Heart right ventricle (tissue), 16 donors: ENCODE measurements at places on chromosomes 6 and 20.

DNA sequence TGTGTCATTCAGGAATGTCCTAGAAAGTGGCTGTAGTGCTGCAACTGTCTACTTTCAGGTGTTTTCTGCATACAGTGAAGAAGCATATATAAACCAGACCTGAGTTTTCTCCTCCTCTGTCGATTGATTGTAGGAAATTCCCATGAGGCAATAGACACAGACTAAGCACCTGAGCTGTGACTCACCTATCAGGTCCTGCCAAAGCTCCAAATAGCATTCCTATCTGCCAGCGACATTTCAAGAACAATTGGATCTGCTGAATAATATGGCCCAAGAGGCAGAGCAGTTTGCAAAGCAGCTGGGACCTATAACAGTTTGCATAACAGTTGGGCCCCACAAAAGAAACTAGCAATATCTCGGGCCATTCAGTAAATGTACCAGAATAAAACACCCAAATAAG is 360.4 kb downstream of the HAO1 start:
- no peak overlapping the region for H3K27ac ChIP-seq
- H3K4me1 ChIP-seq, result no peaks in the 10 kb centered on the region
- H3K36me3 ChIP-seq, result no peaks in the 10 kb centered on the region
- H3K4me3 ChIP-seq, result no peak overlapping the region
- no peak for DNase-seq
- H3K27me3 ChIP-seq, result no peaks in the 10 kb centered on the region

- no peak for DNase-seq
- H3K27me3 ChIP-seq, result no peaks in the 10 kb centered on the region
- peak overlapping the region; percentile 3 for H3K27ac ChIP-seq
- no peak overlapping the region for H3K4me3 ChIP-seq
These were observed 116.1 kb upstream of the TRAF3IP2 start for GRCh38 chr6:111721753-111722154.

DNA sequence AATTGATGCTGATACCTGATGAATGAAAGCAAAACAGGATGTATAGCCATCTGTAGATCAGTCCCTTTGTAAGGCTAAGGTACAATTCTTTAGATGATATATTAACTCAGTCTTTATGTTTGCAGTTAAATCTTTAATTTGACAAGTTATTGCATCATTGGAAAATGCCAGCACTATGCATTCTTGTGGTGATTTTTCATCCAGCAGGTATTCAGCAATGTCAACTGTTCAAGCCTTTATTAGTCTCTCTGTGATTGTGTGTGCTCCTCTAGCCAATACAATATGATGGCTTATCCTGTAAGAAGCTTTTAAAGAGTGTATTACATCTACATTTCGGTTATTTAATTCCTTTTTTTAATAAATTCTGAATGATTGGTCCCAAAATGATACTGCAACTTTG is 34.3 kb downstream of the HLA-DMB start:
- no peak for DNase-seq
- no peak overlapping the region for H3K27ac ChIP-seq
- no peaks in the 10 kb centered on the region for H3K36me3 ChIP-seq
- peaks cover 2% of the 10 kb centered on the region for H3K27me3 ChIP-seq
- H3K4me1 ChIP-seq, result no peaks in the 10 kb centered on the region

- DNase-seq, result no peak
- H3K27ac ChIP-seq, result peak overlapping the region; percentile 57
- H3K4me1 ChIP-seq, result peaks cover 10% of the 10 kb centered on the region
These were observed 15.8 kb downstream of the PDE7B start for GRCh38 chr6:135867332-135867731.

GRCh38 chr20:34708621-34709043 is 4.5 kb downstream of the TP53INP2 start:
- H3K4me1 ChIP-seq, result peaks cover 75% of the 10 kb centered on the region
- peak overlapping the region; percentile 74 for H3K4me3 ChIP-seq
- peak overlapping the region; percentile 100 for H3K27ac ChIP-seq
- peak; percentile 61 for DNase-seq
- H3K27me3 ChIP-seq, result no peaks in the 10 kb centered on the region
- peaks cover 36% of the 10 kb centered on the region for H3K36me3 ChIP-seq

DNA sequence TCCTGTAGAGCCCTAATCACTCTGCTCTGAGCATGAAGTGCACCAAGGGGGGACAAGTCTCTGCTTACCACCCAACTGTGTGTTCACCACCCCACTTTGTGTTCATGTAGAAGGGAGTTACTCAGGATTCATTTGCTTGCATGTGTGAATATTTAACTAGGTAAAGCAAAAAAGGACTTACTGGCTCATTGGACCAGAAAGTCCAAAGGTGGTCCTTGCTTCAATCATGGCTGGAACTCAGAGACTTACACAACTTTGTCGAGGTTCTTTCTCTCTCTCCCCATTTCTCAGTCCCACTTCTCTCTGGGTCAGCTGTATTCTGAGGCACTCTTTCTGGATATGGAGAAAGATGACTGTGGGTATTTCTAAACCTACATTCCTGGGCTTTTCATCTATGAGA is 4.0 kb downstream of the TMEM200A start:
- H3K4me3 ChIP-seq, result no peak overlapping the region
- H3K27me3 ChIP-seq, result peaks cover 71% of the 10 kb centered on the region
- H3K27ac ChIP-seq, result no peak overlapping the region
- DNase-seq, result no peak

- H3K4me3 ChIP-seq, result no peak overlapping the region
- no peaks in the 10 kb centered on the region for H3K27me3 ChIP-seq
- DNase-seq, result peak; percentile 88
- H3K36me3 ChIP-seq, result no peaks in the 10 kb centered on the region
These were observed 46.8 kb downstream of the PCNA start for GRCh38 chr20:5072756-5073659.

GRCh38 chr20:24609757-24610156 is 140.3 kb downstream of the SYNDIG1 start:
- H3K27ac ChIP-seq, result no peak overlapping the region
- H3K36me3 ChIP-seq, result no peaks in the 10 kb centered on the region
- no peaks in the 10 kb centered on the region for H3K27me3 ChIP-seq
- H3K4me1 ChIP-seq, result peaks cover 5% of the 10 kb centered on the region
- DNase-seq, result no peak

GRCh38 chr6:22826961-22827360 is 257.6 kb downstream of the HDGFL1 start:
- no peaks in the 10 kb centered on the region for H3K36me3 ChIP-seq
- H3K27me3 ChIP-seq, result no peaks in the 10 kb centered on the region
- H3K27ac ChIP-seq, result peak overlapping the region; percentile 56
- DNase-seq, result no peak
- H3K4me3 ChIP-seq, result no peak overlapping the region

GRCh38 chr20:5569021-5569420 is 181.2 kb upstream of the SHLD1 start:
- H3K27me3 ChIP-seq, result no peaks in the 10 kb centered on the region
- no peak overlapping the region for H3K4me3 ChIP-seq
- no peak overlapping the region for H3K27ac ChIP-seq
- no peaks in the 10 kb centered on the region for H3K4me1 ChIP-seq
- H3K36me3 ChIP-seq, result peaks cover 4% of the 10 kb centered on the region

DNA sequence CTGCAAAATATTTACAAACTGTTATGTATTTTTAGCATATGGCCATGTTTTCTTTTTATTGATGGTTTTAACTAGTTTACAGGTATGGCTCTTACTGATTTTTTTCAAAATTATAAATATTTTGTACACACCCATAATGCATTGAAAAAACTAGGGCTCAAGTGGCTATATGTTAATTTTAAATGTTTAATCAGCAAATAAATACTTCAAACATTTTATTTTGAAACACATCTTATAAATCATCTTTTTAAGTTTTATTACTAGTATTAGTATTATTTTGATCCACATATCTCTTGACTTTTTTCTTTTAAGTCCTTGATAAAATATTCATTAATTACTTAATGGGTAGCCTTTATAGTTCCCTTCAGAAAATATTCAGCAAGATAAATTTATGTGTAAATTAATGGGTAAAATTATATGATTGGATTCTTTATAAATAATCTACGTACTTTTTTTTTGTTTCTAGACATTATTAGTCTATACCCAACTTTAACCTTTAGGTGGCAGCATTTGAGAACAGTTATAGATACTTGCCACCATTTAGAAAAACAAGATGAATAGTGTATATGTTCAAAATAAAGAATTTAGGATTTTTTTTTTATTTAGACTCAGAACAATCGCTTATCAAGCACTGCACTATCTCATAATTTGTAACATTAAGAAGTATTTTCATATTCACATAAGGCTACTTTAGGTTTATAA is 241.9 kb downstream of the ADGRB3 start:
- no peaks in the 10 kb centered on the region for H3K27me3 ChIP-seq
- no peak for DNase-seq
- H3K36me3 ChIP-seq, result no peaks in the 10 kb centered on the region
- no peak overlapping the region for H3K4me3 ChIP-seq

DNA sequence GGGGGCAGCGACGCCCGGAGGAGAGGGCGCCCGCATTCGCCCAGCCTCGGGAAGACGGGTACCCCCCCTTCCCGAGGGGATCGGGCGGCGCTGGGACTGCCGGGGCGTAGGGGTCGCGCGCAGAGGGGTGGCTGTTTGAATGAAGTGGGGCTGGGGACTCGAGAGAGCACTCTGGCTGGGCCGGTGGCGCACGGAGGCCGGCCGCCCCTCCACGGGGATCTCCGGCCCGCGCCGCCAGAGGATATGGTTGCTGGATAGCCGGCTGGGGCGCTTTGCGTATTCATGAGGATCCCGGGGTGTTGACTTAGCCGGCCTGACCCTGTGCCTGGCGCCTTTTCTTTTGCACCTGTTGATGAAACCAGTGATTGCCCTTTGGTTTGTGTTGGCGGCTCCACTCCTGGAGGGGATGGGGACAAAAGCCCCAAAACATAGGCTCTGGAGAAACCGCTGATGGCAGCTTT is 469 bp downstream of the SYNJ2 start:
- peak overlapping the region; percentile 96 for H3K4me3 ChIP-seq
- H3K27me3 ChIP-seq, result no peaks in the 10 kb centered on the region
- H3K27ac ChIP-seq, result peak overlapping the region; percentile 1
- peaks cover 6% of the 10 kb centered on the region for H3K4me1 ChIP-seq
- peak; percentile 44 for DNase-seq

DNA sequence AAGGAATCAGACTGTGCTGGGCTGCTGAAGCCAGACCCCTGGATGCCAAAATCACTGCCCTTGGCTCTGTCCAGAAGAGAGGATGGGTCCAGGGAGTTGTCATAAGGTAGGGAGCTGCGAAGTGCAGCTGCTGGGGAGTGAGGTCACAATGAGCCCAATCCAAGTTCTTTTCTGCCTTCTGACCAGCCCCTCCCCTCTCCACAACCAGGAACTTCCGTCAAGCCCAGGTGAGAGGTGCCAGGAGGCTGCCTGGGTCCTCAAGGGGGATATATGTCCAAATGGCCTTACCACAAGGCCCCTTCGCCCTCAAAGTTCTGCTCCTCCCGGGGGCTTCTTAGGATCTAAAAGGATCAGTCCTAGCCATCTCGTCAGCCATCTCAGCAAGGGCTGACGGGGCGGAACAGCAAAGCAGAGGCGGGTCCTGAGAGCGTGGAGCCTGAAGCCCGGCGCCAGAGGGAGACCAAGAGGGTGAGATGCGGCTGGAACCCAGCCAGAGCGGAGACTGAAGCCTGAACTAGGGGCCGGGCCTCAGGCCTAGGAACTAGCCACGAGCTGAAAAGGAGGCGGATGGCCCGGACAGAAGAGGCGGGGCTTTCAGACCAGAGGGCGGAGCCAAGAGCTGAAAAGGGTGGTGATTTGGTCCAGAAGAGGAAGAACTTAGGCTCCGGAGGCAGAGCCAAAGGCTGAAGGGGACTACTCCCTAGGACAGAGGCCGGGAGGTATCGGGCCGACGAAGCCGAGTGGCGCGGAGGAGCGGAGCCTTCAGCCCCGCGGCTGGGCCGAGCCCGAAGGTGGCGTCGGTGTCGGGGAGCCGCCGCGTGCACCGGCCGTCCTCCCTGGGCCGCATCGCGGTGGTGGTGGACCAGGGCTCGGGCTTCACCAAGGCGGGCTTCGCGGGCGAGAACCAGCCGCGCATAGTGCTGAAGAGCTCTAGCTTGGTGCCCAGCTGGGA is at the start of gene ACTL10:
TSS of gene ACTL10 (plus strand) at position 651 of the 952 bp plus-strand sequence. CDS start 555 bp downstream, outside the sequence.
- no peaks in the 10 kb centered on the region for H3K27me3 ChIP-seq
- DNase-seq, result peak; percentile 98
- peak within 1 kb of the TSS; percentile 82 for H3K27ac ChIP-seq
- peak within 1 kb of the TSS; percentile 72 for H3K4me3 ChIP-seq
- peaks cover 35% of the 10 kb centered on the region for H3K4me1 ChIP-seq

GRCh38 chr6:155915651-155916050 is 460.0 kb upstream of the NOX3 start:
- no peak overlapping the region for H3K27ac ChIP-seq
- no peaks in the 10 kb centered on the region for H3K36me3 ChIP-seq
- no peak for DNase-seq
- no peaks in the 10 kb centered on the region for H3K27me3 ChIP-seq
- H3K4me1 ChIP-seq, result no peaks in the 10 kb centered on the region
- no peak overlapping the region for H3K4me3 ChIP-seq

DNA sequence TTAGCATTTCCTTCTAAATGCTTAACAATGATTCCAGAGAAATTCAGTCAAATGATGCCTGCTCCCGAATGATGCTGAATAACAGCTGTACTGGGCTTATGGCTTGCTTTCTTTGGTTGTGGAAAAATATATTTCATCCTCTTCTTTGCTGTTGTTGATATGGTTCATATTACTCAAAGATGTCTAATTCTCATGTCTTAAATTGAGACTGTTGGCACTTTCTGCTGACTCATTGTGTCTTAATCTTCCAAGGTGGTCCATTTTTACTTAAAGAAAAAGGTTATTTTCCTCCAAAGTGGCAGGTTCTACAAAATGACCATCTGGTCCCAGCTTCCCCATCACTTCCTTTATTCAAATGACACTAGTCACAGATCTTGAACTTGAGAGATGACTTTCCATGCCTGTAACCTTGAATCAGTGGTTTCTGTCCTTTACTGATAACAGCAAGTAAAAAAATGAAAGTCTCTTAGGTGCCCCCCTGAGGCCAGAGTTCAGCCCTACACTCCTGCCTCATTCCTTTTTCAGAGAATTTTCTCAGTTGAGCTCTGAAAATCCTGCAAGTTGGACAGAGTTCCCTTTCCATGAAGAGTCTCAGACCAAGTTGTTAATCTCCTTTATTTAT is 6.9 kb downstream of the SNAP25 start:
- no peak overlapping the region for H3K27ac ChIP-seq
- H3K4me1 ChIP-seq, result no peaks in the 10 kb centered on the region
- H3K4me3 ChIP-seq, result no peak overlapping the region
- H3K27me3 ChIP-seq, result peaks cover 25% of the 10 kb centered on the region

- peaks cover 57% of the 10 kb centered on the region for H3K4me1 ChIP-seq
- H3K4me3 ChIP-seq, result no peak overlapping the region
- H3K27ac ChIP-seq, result peak overlapping the region; percentile 96
- DNase-seq, result no peak
- no peaks in the 10 kb centered on the region for H3K36me3 ChIP-seq
These were observed 125.7 kb downstream of the ANKS1A start for GRCh38 chr6:35014786-35015185.

GRCh38 chr20:23492292-23492691 is 1.4 kb downstream of the CST8 start:
- DNase-seq, result no peak
- H3K36me3 ChIP-seq, result no peaks in the 10 kb centered on the region
- H3K27me3 ChIP-seq, result no peaks in the 10 kb centered on the region
- H3K27ac ChIP-seq, result no peak overlapping the region
- no peaks in the 10 kb centered on the region for H3K4me1 ChIP-seq
